Endothelial cell of umbilical vein (primary cell): ENCODE measurements at places on chromosomes 3 and 15. TPM values are rescaled to one million over a fixed set of nuclear protein-coding genes. Genes with fewer than 3 reads are reported as not detected.

DNA sequence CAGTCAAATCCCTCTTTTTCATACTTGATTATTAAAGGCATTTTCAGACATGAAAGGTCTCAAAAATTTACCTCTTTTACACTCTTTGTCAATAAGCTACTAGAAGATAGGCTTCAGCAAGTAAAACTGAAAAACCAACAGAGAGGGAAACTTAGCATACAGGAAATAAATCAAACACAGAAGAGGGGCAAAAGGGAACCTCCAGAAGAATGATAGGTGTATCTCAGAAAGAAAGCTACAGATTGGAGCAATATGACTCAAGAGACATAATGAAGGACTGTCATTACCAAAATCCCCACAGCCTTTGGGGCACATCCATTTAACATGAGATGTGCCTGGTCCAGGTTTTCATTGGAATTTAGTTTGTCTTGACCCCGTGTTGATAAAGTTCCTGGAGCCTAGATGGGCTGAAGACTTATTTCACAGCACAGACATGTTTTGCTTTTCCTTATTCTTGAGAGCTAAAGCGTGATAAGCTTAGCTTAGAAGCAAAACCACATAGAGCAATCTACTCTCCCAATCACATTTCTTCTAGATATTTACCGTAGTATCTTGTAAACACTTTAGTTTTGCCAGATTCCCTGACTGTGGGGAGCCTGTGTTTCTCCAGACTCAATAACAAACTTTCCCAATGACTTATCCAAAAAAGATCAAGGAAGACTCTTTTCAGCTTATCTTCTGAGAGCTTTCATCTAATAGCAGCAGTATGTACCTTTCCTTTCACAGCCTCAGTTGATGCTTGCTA is 11.7 kb downstream of the LRRFIP2 start:
- H3K4me1 ChIP-seq = peaks cover 13% of the 10 kb centered on the region
- no peaks in the 10 kb centered on the region for H3K27me3 ChIP-seq
- H3K27ac ChIP-seq = no peak overlapping the region
- no peak for DNase-seq
- H3K4me3 ChIP-seq = no peak overlapping the region

HGD gene
- 0.22 and 0.44 TPM in 2 replicates for total RNA-seq

DNA sequence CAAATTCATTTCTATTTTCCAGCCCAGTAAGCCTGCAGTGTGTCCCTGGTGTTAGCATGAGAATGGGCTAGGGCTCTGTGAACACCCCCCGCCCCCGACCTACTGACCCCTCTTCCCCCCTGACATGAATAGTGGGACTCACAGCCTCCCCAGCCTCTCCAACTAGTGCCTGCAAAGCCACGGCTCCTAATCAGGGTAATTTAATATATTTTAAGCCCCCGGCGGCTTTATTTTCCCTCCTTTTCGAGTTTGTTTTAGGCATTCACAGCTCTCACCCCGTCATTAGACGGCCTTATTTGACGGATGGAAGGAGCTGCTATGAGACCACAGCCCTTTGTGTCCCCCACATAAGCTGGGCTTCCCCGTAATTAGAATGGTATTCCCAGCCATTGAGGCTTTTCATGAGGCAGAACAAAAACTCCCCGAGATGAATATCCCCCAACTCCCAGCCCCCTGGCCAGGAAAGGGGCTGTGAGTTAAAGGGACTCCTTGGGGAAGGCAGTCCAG is 78.3 kb upstream of the POLG start:
- no peak overlapping the region for H3K27ac ChIP-seq
- H3K4me1 ChIP-seq = no peaks in the 10 kb centered on the region
- H3K4me3 ChIP-seq = no peak overlapping the region
- H3K36me3 ChIP-seq = no peaks in the 10 kb centered on the region
- H3K27me3 ChIP-seq = peaks cover 88% of the 10 kb centered on the region

DNA sequence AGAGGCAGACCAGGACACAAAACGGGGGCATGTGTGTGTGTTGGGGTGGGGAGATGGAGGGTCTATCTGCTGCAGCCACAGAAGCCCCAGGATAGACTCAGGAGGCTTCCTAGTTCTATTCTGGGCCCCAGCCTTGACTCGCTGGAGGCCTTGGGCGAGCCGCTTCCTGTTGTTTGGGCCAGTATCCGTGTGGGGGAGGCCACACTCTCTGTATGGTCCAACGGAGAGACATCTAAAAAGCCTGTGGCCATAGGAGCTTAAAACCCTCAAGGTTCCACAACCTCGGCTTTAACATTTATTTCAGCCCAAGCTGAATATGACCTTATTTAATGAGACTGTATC is 32.8 kb downstream of the POC1A start:
- H3K4me3 ChIP-seq = no peak overlapping the region
- H3K27me3 ChIP-seq = no peaks in the 10 kb centered on the region
- no peak overlapping the region for H3K27ac ChIP-seq
- H3K36me3 ChIP-seq = peaks cover 2% of the 10 kb centered on the region

- H3K27ac ChIP-seq = no peak overlapping the region
- H3K4me3 ChIP-seq = no peak overlapping the region
- H3K36me3 ChIP-seq = no peaks in the 10 kb centered on the region
- H3K27me3 ChIP-seq = peaks cover 2% of the 10 kb centered on the region
Measured at GRCh38 chr3:193797566-193797965, 204.6 kb downstream of the OPA1 start.

DNA sequence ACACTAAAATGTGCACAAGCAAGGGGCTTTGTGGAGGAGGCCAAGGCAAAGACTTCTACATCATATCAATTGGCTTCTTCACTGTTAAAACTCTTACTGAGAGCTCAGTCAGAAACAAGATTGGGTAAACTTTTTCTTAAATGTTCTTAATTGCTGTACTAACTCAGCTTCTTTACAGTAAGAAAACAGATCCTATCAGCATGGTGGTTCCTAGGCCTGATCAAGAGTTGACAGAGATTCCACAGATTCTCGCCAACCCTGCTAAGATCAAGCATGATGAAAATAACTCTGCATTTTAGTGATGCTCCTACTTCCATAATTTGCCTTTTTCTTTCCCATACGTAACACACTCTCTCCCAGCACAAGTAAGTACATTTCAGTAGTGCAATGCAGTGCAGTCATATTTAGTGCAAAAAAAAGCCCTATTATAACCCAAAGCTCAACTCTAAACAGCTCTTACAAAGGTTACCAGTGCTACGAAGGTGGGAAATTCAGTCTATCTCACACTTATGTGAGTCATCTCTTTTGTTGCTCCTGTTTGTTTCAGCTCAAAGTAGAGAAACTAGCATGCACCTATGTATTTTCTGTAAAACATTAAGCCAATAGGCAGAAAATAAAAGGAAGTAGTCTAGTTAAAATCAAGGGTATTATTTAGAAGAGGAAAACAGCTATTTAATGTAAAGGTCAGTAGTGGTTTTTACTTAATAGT is 29.9 kb downstream of the TIGIT start:
- H3K27me3 ChIP-seq = no peaks in the 10 kb centered on the region
- H3K4me1 ChIP-seq = peaks cover 12% of the 10 kb centered on the region

SYNPR gene
- total RNA-seq = not detected in 2 replicates

DNA sequence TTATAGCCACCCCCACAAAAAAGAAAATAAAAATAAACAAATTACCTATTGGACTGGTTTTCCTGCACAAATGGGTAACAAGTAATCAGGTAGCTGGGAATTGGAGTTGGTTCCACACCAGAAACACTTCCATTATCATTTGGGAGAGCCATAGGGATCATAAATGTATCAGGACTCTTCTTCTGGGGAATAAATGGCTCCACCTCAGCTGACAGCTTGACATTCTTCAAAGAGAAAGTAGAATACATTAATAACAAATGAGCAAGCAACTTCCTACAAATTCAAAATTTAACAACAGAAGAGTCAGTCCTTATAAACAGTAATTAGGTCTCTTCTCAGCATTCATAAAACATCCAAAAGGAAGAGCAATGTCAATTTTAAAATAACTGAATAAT is 8.7 kb downstream of the SECISBP2L start:
- H3K27me3 ChIP-seq = no peaks in the 10 kb centered on the region
- no peak for DNase-seq
- no peaks in the 10 kb centered on the region for H3K4me1 ChIP-seq
- H3K27ac ChIP-seq = no peak overlapping the region
- H3K36me3 ChIP-seq = peaks cover 8% of the 10 kb centered on the region
- H3K4me3 ChIP-seq = no peak overlapping the region

SQOR gene
- 6.6 and 17.9 TPM in 2 replicates for total RNA-seq
